ENCODE measurements at places on chromosomes 16 and 17.

GRCh38 chr17:80998748-80999535 lies 7.3 kb downstream of the CHMP6 start:
- no peak for DNase-seq

- no peak for DNase-seq
Measured at GRCh38 chr17:17696085-17696484, 14.8 kb downstream of the RAI1 start.

DNA sequence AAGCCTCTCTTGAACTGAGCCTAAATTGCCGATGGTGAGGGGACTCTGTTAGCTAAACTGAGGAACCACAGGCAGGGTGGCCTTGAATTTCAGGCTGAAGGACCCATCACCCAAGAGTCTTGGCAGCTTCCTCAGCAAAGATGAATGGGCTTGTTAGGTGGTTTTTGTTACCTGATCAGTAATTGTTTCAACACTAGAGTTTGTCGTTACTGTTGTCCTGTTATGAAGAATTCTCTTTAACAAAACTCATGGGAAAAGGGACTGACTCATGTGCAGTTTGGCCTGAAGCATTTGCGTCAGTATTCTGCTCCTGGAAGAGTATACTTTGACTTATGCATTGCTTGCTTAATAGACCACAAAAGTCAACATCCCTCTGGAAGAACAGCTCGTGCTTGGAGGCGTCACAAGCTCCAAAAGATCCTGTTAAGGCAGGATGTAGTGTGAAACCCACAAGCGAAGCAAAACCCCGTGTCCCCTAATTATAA lies 206.0 kb downstream of the IRX3 start:
- no peak for DNase-seq

DNA sequence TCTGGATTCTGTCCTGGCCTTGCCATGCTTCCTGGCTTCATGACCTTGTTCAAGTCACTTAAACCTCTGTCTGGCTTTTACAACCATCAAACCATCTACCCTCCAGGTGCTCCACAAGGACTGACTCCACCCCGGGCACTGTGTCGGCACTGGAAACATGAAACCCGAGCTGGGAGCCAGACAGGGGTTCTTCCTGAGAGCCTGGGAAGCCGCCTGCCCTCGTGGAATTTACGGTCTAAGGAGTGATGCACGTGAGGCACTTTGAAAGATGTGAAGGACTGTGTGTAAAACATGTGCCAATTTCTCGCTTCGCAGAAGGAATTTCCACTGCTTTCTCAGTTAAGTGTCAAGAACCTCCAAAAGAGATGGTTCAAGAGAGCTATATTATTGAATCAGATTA lies 11.6 kb downstream of the CDK5R1 start:
- DNase-seq, result no peak

DNA sequence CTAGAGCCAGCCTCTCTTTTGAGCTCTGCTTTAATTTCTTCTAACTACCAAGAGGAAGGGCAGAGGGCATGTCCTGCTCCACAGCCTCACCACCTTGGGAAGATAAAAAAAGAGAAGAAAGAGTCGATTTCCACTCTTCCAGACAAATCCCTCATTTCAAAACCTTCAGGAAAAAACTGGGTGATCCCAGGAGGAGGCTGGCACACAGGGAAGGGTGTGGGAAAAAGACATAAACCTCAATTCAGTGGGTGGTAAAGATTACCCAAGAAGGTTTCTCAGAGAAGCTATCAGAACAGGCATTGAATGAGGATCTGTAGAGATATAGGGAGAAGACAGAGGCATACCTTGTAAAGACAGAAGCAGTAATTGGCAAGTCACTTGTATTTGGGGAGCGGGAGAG lies 79.9 kb upstream of the CRHR1 start:
- DNase-seq, result no peak

GRCh38 chr17:21280081-21280518 lies 4.4 kb upstream of the MAP2K3 start:
- peak; percentile 56 for DNase-seq

- no peak for DNase-seq
Measured at GRCh38 chr16:83845263-83845662, 37.5 kb downstream of the HSBP1 start.

DNA sequence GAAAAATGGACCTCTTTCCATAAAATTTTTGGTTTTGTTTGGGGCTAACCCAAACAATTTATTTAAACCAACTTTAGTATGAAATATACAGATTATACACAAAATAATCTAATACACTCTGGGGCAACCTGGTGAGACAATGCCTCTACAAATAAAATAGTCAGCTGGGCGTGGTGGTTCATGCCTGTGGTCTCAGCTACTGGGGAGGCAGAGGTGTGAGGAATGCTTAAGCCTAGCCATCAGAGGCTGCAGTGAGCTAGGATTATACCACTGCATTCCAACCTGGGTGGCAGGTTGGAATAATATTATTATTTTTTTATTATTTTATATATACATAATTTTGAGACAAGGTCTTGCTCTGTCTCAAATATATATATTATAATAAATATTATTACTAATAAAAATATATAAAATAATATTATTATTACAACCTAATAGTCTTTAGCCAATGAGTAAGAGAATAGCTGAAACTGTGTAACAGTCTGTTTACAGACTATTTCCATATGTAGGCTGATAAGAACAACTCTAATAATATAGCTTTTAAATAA lies 50.5 kb downstream of the GLG1 start:
- DNase-seq, result no peak

GRCh38 chr17:17606416-17607000 lies 15.0 kb upstream of the PEMT start:
- DNase-seq, result no peak

DNA sequence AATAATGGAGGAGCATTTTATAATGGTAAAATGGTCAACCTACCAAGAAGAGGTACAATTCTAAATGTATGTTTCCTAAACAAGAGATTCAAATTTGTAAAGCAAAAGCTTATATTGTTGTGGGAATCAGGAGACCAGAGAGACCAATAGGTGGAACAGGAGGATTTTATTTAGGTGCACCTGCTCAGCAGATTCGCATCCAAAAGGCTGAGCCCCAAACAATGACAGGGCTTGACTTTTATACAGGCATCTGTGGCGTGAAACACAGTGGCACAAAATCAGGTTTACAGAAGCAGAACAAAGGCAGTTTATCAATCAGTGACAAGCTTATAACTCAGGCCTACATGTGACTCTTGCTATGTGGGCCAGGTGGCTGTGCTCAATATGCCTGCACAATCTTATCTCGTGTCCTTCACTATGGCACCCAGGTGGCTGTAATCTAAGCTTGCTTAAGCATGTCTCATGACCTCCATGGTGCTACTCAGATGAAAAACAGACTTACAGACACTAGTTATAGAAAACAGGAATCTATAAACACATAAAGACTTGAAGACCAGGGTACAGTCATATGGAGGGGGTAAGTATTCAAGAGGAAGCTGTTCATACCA lies 780.2 kb upstream of the CA10 start:
- no peak for DNase-seq

- no peak for DNase-seq
Measured at GRCh38 chr16:79128706-79129105, 471.8 kb downstream of the MAF start.

DNA sequence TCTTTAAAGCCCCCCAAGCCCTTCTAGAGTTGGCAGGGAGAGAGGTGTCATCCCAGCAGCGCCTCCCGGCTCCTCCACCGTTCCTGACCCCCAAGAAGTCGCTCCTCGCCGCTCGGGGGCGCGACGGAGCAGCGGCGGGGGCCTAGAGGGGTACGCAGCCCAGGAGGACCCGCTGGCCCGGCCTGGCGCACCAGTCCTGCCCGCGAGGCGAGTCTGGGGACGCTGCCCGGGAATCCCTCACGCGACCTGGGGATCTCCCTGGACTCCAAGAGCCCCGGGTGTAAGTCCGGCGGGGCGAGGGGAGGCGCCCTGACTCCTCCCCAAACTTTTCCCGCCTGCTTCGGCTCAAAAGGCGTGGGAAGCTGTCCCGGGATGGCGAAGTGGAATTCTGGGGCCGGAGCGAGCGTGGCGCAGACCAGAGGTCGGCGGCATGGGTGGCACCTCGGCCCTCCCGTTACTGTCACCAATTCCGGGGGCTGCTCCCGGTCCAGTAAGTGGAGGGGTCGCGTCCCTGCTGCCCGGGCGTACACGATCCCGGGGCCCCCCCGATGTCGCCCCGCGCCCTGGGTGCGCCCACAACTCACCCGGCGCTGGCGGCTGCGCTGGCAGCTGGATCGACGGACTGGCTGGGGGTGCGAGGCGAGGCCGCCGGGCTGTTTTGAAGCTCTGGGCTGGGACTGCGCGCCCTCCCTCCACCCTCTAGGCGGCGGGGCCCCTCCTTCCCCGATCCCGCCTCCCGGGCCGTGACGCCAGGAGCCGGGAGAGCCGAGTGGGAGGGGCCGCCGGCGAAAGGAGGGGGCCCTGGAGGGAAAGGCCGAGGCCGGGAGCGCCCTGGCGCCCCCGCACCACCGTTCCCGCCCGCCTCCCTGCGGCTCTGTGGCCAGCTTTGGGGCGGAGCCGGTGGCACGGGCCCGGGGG lies at the start of gene EMP2:
Gene EMP2 (minus strand): TSS at position 634 of the 918 bp plus-strand sequence. CDS start 32,981 bp downstream, outside the sequence.
- DNase-seq, result no peak

- DNase-seq, result no peak
Measured at GRCh38 chr16:62681819-62682218, 645.6 kb upstream of the CDH8 start.

GRCh38 chr17:28716740-28717577 lies 709 bp downstream of the RAB34 start:
- no peak for DNase-seq

DNA sequence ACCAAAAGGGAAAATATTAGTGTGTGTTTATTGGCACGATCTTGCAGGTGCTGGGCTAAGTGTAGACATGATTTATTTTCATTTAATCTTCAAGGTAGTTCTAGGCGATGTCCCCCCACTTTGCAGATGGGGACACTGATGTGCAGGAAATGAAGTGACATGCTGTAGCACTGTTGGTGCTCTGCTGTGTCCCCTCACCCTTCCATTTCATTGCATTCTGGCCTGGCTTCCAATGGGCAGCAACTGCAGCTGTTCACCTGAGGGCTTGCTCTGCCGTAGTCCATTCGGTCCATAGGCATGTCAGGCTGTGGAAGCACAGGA lies 123.9 kb downstream of the PRKCB start:
- no peak for DNase-seq

- no peak for DNase-seq
Measured at GRCh38 chr17:66638707-66639479, 196.0 kb upstream of the CACNG5 start.

DNA sequence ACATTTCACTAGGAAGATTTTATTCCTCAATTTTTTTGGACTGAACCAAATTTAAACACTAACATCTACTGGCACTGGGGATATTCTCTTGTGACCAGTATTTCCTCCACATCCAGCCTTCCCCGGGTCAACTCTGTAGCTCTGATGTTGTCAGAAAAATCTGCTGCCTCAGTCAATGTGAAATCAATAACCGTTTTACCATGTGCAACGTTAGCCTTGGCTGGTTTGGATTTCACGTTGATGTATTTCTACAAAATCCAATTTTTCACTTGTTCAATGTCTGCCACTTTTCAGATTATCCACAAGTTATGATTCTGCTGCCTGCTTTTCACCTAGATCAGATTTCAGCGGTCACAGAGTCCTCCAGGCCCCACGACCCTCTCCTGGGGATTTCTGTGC lies 7.1 kb downstream of the SGCA start:
- no peak for DNase-seq

GRCh38 chr17:31427684-31428083 lies 36.2 kb downstream of the RAB11FIP4 start:
- no peak for DNase-seq

GRCh38 chr17:149231-149630 lies 11.9 kb downstream of the SCGB1C2 start:
- DNase-seq, result no peak

DNA sequence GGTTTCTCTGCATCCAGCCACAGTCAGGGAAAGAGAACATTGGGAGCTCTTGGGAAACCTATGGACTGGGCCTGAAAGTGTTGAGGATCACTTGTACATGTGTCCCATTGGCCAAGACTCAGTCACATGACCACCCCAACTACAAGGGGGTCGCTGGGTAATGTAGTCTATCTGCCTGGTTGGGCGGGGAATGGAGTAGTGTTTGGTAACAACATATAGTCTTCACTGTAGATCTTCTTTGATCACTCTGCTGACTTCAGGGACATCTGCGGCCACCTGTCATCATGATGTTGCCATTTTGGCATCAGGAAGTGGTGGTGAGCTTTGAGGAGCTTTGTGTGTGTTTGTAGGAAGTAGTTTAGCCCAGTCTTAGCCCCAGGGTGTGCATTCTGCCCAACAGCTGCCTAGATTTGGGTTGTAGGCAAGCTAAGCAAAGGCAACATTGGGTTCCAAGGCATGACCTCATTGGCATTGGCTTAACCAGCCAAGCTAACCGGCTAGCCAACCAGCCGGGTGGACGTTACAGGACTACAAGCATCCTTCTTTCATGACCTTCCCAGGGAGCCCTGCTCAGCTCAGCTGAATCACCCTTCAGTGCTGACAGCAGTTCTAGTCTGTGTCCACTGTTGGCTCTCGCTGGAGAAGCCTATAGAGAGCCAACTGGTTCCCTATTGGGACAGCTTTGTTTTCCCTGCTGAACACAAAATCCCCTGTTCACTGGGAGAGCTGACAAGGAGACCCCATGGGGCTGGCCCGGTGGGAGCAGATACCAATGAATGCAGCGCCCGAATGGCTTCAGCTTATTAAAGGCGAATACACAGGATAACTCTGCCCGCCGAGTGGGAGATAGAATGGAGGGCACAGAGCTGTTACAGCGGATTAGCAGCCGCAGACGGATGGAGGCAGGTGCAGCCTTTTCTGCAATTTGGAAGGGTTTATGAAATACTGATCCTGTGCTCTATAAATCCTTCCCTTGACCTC lies 178.6 kb downstream of the NTN1 start:
- no peak for DNase-seq

DNA sequence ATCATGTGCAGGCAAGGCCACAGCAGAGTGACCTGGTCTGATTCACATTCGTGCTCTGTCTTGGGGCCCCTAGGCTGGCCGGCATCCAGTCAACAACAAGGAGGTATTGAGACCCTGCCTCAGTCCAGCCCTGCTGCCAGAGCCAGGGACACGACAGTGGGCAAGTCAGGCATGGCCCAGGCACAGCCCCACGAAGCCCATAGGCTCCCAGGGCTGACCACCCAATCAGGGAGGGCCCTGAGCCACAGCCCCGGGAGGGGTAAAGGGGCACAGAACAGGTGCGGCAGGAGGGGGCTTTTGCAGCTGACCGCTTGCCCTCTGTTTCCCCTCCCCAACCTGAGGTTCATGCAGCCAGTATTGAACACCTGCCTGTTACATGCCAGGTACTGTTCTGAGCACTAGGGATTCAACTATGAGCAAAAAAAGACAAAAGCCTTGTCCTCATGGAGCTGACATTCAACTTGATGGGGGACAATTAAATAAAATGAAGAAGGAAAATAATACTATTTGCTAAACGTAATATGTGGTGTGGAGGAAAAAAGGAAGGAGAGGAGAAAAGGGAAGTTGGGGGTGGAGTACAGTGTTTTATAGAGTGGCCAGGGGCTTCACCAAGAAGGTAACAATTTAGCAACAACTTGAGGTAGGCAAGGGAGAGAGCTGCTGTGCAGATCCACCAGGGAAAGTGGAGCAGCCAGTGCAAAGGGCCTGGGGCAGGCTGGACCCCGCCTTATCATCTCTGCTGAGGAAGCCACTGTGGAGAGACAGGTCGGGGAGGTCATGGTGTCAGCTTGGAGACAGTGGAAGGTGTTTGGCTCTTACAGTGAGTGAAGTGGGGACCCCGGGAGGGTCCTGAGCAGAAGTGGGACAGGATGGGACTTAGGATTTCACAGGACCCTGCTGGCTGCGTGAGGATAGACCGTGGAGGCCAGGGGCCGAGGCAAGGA lies 6.1 kb downstream of the DRC3 start:
- DNase-seq, result no peak

GRCh38 chr17:78981010-78981888 lies 1.5 kb upstream of the LGALS3BP start:
- DNase-seq, result no peak

GRCh38 chr16:23663918-23664317 lies 14.8 kb upstream of the PLK1 start:
- DNase-seq, result no peak
